Stimulated activated CD8-positive, alpha-beta memory T cell treated with anti-CD3 and anti-CD28 coated beads, Interleukin-12 subunit alpha, Interleukin-12 subunit beta, amount 100 ng/mL, for 1 hour (primary cell): ENCODE measurements at places on chromosomes 2 and 18.

DNA sequence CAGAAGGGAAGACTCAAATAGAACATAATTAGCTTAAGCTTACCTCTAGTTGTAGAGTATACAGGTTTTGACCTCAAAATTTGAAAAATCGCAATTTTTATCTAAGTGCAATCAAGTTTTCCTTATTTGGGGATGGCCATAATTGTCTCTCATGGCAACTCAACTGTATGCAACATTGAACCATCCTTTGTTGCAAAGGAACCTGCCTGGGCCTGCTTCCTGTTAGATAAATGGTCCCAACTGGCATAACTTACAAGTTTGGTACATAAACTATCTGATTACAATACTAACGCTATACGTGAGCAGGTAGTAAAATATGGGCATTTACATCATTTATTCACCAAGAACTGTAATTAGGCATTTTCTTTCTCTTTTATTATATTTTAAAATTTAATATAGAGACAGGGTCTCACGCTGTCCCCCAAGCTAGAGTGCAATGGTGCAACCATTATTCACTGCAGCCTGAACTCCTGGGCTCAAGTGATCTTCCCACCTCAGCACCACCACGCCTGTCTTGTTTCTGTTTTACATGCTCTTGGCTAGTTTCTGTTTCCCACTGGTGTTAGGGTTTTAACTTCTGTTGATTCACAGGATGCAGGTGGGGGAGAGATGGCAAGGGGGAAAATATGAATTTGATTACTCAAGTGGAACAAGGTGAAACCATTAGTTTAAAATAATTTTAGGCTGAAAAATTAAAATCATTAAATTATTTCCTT, 55.3 kb upstream of the B3GNT2 start:
- DNase-seq, result no peak

DNA sequence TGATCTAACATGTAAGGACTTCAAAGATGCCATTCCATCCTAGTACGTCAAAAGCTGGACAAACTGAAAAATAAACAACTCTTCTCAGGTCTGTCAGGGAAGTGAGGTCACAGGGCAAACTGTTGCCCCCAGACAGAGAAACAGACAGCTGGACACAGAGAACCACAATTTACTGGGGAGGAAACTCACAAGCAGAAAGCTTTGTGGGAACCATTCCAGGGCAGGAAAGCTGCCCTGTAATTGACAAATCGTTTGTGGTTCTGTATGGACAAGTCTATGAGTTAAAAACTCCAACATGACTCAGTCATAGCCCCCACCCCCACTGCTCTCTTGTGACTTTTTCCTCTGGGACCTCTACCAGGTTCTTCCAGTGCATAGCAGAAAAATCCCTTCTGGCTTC, 28.4 kb downstream of the MCEE start:
- no peak for DNase-seq

- no peak for DNase-seq
Observed at GRCh38 chr2:206558492-206558891, 83.8 kb upstream of the FAM237A start.

DNA sequence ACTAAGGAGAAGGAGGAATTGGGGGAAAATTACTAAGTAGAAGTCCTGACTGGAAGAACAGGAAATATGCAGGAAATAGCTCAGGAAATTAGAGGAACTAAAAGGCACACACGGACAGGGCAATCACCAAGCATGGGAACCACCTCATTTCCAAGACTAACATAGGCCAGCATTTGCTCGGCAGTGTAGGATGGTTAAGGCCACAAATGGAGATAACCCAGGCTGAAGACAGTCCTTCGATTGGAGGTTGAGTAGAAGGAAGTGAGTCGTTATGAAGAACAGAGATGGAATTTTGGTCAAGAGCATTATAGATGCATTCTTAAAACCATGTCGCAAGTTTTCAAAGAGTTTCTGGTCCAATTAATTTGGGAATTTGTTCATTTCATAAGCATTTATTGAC, 401.4 kb downstream of the ALK start:
- DNase-seq, result no peak

GRCh38 chr2:46563186-46563585, 83.8 kb downstream of the TMEM247 start:
- DNase-seq, result no peak

GRCh38 chr18:3046216-3046808, 33.4 kb upstream of the LPIN2 start:
- DNase-seq, result no peak

- DNase-seq, result no peak
Observed at GRCh38 chr18:5891184-5891853, 4.0 kb downstream of the TMEM200C start.

DNA sequence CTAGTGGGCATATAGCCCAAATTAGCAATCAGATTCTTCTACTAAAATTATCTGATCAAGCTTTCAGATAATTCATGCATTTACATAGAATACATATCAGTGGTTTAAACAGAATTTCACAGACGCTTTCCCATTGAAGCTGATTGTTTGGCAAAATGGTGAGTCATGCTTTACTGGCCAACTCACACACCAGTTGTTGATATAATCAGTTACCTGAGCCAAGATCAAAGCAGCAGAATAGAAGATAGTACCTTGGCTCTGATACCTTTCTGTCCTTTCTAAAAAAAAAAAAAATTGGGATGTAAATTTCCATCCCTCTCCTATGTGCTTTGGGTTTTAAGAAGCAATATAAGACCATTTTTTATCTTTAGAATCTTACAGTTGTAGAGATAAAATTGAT, 178.0 kb downstream of the MCFD2 start:
- DNase-seq, result no peak

GRCh38 chr2:222982909-222983265, 69.1 kb upstream of the KCNE4 start:
- DNase-seq, result no peak

GRCh38 chr18:2629003-2629402, 26.5 kb upstream of the SMCHD1 start:
- DNase-seq, result no peak

- peak; percentile 1 for DNase-seq
Observed at GRCh38 chr2:203453858-203454451, 81.1 kb downstream of the RAPH1 start.

GRCh38 chr2:134304394-134305108, 50.7 kb downstream of the MGAT5 start:
- DNase-seq, result no peak

DNA sequence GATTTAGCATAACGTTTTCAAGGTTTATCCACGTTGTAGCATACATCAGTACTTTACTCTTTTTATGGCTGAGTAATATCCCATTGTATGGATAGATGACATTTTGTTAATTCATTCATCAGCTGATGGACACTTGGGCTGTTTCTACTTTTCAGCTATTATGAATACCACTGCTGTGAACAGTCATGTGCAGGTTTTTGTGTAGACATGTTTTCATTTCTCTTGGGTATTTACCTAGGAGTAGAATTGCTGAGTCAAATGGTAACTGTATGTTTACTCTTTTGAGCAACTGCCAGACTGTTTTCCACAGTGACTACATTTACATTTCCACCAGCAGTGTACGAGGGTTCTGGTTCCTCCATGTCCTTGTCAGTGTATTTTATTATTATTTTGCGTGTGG, 33.9 kb downstream of the COX7A2L start:
- DNase-seq, result no peak

- no peak for DNase-seq
Observed at GRCh38 chr18:41449612-41450011, 505.4 kb upstream of the PIK3C3 start.

GRCh38 chr2:157055660-157056199, 201.8 kb upstream of the GALNT5 start:
- DNase-seq, result no peak

DNA sequence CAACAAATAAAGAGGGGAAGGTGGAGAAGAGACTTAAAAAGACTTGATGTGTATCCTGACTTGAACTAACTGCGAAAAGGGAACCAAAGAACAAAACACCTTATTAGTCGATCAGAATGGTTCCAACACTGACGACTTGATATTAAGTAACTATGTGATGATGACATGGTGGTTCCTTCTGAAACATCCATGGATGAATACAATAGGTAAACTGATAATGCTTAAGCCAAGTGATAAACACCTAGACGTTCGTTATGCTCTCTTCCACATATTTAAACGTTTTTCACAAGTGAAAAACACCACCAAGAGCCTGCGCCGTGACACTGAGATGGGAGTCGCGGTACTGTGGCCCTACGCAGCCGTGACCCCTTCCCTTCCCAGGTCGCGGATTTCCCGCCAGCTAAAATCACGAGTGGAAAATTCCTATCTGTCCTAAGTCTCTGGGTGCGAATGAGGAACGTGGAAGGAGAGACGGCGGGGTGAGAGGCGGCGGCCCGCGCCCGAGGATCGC, 797 bp downstream of the TTC32 start:
- no peak for DNase-seq

GRCh38 chr18:63298400-63299365, 20.9 kb downstream of the BCL2 start:
- no peak for DNase-seq

GRCh38 chr2:232368311-232368731, 10.2 kb upstream of the ALPP start:
- DNase-seq, result no peak

DNA sequence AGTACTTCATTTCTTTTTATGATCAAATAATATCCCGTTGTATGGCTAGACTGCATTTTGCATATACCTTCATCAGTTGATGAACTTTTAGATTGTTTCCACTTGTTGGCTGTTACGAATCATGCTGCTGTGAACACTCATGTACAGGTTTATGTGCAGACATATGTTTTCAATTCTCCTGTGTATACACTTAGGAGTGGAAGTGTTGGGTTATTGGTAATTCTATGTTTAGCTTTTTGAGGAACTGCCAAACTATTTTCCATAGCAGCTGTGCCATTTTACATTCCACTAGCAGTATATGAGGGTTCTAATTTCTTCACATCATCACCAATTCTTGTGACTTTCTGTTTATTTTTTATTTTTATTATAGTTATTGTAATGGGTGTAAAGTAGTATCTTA, 32.1 kb upstream of the LCLAT1 start:
- DNase-seq, result no peak

DNA sequence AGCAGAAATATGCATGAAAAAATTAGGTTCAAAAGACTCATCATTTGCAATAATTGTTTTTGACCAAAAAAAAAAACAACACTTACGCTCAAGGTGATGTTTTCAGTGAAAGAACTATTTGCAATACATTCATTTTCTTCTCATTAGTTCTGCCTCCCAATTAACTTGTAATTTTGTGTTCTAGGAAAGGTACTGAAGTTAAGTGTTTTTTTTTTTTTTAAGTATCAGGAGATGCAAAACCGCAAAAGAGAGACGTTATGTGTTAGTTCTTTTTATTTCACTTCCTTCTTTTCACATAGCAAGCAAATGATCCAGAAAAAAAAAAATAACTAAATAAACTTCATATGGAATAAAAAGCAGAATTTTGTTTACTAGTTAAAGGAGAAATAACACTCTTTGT, 735.2 kb upstream of the GCFC2 start:
- DNase-seq, result no peak

DNA sequence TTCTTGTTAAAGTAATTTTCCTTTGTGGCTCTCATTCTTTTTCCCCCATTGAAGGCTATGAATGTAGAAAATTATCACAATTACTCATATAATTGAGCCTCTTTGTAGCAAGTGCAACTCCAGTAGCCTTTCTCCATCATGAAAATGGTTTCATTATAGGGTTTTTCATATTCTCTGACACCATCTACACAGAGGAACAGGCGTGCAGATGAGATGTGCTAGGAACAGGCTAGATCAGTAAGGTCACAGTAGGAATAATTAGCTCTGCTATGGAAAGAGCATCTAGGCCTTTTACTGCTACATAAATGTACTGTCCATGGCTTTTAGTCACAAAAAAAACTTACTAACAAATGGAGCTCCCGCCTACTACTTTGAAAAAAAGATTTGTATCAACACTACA, 12.6 kb upstream of the DLX1 start:
- no peak for DNase-seq

DNA sequence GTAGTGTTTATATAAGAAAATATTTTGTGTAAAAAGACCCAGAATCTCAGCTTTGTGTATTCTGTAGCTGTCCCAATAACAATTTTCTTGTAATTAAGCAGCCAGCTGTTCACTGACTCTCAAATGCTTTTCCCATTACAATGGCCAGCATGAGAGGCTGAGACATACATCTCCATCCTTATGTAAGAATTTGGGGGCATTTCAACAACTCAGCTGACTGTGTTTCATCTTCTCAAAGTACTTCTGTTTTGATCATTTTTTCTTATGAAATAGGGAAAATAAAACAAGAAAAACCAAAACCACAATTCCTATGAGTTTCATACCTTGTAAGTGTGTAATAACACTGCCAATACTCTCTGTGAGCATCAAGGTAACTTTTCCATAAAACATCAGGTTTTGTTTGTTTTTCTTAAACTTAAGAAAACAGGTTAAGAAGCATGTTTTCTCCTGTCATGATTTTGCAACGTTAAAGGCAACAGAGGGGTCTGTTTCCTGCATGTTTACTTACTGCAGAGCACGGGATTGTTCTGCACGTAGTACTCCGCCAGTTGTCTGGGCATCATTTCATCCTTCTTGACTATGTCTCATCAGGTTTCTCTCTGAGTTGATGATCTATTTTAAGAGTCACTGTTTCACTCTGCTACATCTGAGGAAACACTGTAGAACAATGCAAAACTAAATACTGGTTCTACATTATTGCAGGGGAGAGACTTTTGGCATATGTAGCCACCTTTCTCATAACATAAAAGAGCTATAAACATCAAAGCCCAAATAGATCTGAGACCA, 62.9 kb upstream of the CYRIA start:
- no peak for DNase-seq

DNA sequence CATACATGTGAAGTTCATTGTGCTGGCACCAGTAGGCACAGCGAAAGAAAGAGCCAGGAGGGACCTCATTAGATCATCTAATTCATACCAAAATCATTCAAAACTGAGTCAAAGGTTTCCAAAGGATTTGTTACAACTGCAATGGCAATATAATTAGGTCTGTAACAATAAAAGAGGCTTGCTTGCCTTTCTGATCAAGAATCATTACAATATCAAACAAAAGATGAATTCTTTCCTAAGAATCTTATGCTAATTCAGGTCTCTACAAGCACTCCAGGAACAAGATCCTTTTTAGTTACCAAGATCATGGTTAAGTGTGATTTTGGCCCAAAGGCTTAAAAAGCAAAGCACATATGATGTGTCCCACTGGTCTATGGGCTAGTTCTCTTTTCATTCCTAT, 41.9 kb upstream of the ITPRID2 start:
- no peak for DNase-seq

DNA sequence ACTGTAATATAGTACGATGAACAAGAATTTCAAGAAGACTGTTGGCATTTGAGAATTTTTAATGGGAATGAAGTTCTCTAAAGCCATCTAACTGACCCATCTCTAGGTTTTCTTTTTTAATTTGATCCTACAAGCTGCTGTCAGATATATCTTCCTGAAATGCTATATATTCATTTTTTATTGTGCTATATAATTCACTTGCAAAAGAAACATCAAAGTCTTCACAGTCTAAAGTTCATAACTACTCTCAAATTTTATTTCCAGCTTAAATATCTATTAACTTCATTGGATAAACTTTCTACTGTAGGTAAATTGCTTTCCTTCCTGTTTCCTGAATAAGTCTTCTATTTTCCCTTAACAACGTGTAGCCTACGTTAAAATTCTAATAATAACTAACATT, 3.7 kb downstream of the SCYGR2 start:
- DNase-seq, result no peak
